ENCODE measurements at places on chromosomes 1 and 21.

DNA sequence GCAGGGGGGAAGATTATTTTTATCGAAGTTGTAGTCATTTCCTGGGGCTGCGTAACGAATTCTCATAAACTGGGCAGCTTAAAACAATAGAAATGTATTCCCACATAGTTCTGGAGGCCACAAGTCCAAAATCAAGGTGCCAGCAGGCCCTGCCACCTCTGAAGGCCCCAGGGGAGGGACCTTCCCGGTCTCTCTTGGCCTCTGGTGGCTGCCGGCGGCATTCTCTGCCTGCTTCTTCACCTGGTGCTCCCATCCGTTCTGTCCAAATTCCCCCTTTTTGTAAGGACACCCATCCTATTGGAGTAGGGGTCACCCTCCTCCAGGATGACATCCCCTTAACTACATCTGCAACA lies 92.8 kb downstream of the PDE9A start:
- DNase-seq, result no peak

- no peak for DNase-seq
Observed at GRCh38 chr1:179440971-179441370, 75.2 kb downstream of the AXDND1 start.

DNA sequence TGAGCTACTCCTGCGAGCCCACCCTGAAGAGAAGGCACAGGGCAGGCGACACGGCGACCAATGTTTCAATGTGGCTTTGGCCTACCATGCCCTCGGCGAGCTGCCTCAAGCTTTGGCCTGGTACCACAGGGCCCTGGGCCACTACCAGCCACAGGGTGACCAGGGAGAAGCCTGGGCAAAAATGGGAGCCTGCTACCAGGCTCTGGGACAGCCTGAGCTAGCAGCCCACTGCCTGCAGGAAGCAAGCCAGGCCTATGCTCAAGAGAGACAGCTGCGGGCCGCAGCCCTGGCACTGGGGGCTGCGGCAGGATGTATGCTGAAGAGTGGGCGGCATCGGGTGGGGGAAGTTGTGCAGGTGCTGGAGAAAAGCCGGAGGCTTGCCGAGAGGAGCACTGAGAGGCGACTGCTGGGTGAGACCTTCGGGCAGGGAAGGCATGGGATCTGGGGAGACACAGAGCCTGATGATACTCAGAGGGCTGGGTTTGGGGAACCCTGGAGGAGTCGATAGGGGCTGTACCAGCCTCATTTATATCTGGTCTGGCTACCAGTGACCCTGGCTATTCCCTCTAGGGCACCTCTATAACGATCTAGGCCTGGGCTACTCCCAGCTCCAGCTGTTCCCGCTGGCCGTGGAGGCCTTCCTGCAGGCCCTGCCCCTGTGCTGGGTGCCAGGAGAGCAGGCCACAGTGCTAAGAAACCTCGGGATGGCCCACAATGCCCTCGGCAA lies 2.3 kb downstream of the TTC24 start:
- peak; percentile 87 for DNase-seq

- no peak for DNase-seq
Observed at GRCh38 chr21:38037416-38037815, 121.2 kb upstream of the KCNJ6 start.

- no peak for DNase-seq
Observed at GRCh38 chr1:221165839-221166500, 286.7 kb downstream of the HLX start.

- no peak for DNase-seq
Observed at GRCh38 chr1:117138561-117138960, 17.0 kb upstream of the TRIM45 start.

DNA sequence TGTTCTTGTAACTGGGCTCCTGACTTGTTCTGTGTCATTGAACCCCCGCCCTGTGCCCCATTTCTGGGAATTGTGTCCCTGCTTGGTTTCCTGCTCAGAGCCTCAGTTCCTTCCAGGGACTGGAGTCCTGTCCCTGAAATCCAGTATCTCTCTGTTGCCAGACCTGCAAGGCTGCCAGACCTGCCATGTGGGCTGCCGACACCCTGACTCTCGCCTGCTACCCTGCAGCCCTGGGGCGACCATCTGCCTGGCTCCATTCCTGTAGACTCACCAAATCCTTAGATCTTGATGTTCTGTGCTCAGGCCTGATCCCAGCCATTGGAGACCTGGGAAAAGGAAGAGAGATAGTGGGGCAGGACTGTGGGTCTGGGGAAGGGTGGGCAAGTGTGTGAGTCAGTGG lies 383.3 kb upstream of the PROX1 start:
- DNase-seq, result no peak

DNA sequence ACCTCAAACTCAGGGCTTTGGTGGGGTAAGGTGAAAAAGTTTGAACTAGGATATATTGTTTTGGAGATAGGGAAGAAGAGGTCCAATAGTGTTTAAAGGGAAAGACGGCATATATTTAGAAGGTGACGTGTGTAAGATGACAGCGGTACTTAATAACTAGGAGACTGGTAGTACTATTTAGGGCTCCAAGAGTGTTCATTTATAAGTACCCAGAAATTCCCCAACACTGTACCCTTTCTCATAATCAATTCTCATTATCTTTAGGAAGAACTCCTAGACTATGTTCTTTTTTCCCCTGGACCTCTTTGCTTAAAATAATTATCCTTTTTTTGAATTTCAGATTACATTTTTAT lies 1.5 kb downstream of the LYPLAL1 start:
- DNase-seq, result no peak

DNA sequence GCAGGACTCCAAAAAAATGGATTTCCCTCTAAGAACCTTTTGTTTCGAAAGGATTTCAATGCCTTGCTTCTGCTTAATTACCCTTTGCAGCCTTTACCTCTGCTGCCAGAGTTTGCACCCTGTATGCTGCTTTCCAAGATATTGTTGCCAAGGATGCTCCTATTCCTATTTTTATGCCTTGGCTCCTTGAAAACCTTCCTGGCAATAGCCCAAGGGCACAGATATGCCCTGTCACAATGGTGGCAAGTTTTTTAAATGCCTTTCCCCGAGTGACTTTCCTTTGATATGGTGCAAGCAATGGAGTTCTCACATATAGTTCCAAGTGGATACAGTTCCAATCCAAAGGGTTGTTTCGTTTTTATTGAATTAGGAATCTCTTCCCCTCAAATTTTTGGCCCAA lies 1983.0 kb downstream of the MRPL39 start:
- DNase-seq, result no peak

DNA sequence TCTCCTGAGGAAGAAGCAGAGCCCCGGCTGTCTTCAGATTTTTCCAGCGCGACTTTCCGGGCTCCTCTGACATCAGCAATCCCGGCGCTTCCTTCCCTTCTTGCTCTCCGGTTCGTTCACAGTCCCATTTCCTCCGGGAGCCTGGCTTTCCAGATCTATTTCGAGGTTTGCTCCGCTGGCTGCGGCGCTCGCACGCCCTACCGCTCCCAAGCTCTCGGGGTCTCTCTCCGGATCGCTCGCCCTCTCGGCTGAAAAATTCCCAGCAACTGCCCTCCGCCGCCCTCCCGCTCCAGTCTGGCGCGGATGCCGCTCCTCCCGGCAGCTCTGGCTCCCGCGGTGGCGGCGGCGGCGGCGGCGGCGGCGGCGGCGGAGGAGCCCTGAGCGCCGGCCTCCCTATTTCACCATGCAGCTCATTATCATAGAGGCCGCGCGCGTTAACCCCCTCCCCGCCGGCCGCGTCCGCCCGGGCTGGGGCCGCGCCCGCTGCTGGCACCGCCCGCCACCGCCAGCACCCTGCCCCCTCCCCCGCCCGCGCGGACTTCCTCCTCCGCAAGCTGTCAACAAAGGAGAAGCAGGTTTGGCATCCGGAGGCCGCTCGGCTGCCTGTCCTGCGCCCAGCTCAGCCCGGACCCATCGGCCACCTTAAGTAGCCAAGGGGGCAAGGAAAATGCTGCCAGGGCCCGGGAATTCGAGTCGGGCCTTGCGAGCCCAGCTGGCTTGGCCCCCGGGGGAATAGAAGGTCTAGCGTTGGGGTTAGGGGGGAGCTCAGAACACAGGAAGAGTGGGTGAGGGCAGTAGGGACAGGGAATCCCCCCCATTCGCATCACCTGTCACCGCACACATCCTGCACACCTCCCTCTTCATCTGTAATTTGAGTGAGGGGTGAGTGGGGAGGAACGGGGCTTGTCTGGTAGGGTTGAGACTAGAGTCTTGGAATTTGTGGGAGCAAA lies at the start of gene PLXNA2:
Gene PLXNA2, minus strand, starts transcription at position 418 of the 950 bp plus-strand sequence. CDS start 26,462 bp downstream, outside the sequence.
- peak; percentile 63 for DNase-seq

DNA sequence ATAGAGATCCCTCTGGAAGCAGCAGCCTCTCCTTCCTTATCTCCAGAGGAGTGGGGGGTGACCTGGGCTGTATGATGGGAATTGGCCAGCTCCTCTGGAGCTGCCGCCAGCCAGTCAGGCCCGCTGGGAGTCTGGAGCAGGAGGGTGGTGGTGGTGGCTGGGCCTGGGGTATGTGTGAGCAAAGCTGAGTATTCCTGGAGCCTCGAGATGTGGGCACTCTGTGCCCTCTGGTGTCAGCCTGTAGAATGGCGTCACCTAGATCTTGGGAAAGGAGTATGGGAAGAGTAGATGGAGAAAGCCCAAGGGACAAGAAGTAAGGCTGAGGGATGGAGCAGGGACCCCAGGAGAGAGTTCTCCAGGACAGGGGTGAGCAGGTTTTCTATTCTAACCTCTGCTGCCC lies 16.0 kb downstream of the VANGL2 start:
- DNase-seq, result no peak

- no peak for DNase-seq
Observed at GRCh38 chr1:151840421-151840820, 801 bp upstream of the C2CD4D start.

GRCh38 chr1:46495778-46496177 lies 6.1 kb downstream of the DMBX1 start:
- no peak for DNase-seq

- DNase-seq, result no peak
Observed at GRCh38 chr1:3027611-3028371, 6.5 kb downstream of the ACTRT2 start.

- no peak for DNase-seq
Observed at GRCh38 chr1:76336931-76337371, 262.4 kb downstream of the ST6GALNAC3 start.

GRCh38 chr1:15692121-15692682 lies 8.1 kb downstream of the PLEKHM2 start:
- no peak for DNase-seq

GRCh38 chr1:225974454-225974853 lies 24.7 kb downstream of the SDE2 start:
- DNase-seq, result no peak

DNA sequence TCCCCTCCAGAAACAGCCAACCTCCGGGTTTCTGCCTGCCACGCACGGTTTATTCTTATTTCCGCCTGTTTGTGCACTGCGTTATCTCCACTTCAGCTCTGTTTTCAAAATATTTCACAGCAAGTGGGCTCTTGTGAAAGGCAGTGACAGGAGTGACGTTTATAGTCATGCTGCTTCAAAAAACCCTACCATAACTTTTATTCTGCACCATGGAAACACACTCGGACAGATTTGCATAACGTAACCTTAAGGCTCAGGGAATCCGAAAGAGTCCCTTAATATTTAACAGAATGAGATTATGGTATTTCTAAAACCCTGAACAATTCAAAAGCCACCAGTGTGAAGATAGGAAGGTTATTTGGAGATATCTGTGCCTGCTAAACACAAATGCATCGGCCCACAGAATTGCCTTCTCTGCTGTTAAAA lies 782 bp upstream of the SDE2 start:
- DNase-seq, result peak; percentile 93

DNA sequence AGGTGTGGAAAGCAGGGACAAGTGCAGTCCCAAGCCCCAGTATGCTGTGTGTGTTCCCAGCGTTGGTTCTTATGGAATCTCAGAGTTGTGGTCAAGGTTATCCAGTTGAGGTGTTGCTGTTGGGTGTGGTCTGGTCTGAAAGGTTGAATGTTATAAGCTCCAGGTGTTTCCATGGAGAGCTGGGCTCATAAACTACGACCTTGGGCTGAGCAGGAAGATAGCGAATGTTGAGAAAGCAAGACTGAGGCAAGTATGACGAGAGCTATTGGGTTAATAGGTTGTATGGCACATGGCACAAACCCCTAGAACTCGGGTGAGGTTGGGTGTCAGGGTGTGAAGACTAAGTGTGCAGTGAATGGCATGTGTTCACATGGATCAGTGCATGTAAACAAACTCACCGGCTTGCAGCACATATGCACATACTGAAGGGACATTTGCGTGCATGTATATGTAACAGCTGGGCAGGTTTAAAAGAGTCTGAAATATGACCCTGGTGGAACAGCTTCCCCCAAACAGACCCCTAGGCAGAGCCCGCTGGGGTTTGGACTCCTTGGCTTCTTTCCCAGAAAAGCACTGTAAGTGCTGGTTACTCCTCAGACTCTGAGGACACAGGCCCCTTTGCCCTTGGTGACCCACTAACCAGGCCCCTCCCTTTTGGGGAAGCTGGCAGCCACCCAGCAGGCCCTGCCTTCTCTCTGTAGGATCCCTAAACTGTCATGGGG lies 117.5 kb downstream of the NAV1 start:
- no peak for DNase-seq

- DNase-seq, result no peak
Observed at GRCh38 chr1:42343049-42343448, 8.0 kb upstream of the FOXJ3 start.

GRCh38 chr1:209611771-209612570 lies 28.5 kb downstream of the CAMK1G start:
- no peak for DNase-seq

GRCh38 chr1:199734186-199734585 lies 293.3 kb upstream of the NR5A2 start:
- no peak for DNase-seq

DNA sequence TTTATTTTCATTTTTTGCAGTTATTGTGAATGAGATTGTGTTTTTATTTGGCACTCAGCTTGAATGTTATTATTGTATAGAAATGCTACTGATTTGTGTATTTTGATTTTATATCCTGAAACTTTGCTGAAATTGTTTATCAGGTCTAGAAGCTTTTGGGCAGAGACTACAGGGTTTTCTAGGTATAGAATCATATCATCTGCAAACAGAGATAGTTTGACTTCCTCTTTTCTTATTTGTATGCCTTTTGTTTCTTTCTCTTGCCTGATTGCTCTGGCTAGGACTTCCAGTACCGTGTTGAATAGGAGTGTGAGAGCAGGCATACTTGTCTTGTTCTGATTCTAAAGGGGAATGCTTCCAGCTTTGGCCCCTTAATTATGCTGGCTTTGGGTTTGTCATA lies 27.3 kb downstream of the ZNF691 start:
- DNase-seq, result no peak

DNA sequence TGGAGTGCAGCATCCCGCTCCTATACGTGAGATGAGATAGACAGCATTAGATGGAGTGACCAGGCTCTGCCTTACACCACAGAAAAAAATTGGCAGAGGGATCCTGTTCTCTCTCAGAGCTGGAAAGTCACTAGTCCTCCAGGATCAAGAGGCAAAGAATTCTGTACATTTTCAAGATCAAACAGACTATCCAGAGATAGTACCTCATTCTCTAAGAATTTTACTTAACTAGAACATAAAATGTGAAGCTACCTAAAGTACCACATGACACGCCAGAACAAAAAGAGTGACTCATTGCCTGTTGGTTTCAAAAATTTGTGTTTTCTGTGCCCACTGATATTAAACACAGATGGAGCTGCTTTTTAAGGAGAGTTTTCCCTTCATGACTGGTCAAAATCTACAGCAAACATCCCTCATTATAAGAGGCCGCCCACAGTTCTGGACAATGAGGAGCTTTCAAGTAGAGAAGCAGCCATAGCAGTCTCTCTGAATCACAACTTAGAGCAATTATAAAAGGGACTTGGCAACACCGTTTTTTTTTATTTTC lies 32.3 kb downstream of the CD160 start:
- no peak for DNase-seq
